ENCODE measurements at places on chromosomes 4 and X. TPM values are rescaled to one million over a fixed set of nuclear protein-coding genes. Genes with fewer than 3 reads are reported as not detected.

DNA sequence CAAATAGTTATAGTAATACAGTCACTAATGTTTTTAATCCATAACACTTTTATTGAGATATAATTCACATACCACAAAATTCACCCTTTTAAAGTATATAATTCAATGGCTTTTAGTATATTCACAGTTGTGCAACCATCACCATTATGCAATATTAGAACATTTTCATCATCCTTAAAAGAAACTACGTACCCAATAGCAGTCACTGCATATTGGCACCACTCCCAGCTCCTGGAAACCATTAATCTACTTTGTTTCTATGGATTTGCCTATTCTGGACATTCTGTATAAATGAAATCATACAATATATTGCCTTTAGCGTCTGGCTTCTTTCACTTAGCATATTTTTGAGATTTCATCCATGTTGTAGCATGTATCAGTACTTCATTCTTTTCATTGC, 99.3 kb downstream of the AMMECR1 start:
- DNase-seq, result no peak

- peak; percentile 2 for DNase-seq
These were observed 15.6 kb downstream of the PJA1 start for GRCh38 chrX:69149466-69150280.

GRCh38 chrX:70139736-70140135, 6.5 kb downstream of the IGBP1 start:
- DNase-seq, result no peak

GRCh38 chrX:37955273-37955672, 51.1 kb upstream of the SYTL5 start:
- DNase-seq, result no peak

- no peak for DNase-seq
These were observed 27.7 kb downstream of the LARP7 start for GRCh38 chr4:112664611-112665010.

- no peak for DNase-seq
These were observed 2.1 kb upstream of the ADH5 start for GRCh38 chr4:99090481-99091215.

- peak; percentile 100 for DNase-seq
These were observed at the start of gene GTPBP6 for GRCh38 chrX:318739-319578. GTPBP6 (minus strand) TSS chrX:318796; CDS start chrX:318787, 9 bp downstream.

GRCh38 chrX:114611018-114611619, 27.2 kb downstream of the HTR2C start:
- DNase-seq, result no peak

DNA sequence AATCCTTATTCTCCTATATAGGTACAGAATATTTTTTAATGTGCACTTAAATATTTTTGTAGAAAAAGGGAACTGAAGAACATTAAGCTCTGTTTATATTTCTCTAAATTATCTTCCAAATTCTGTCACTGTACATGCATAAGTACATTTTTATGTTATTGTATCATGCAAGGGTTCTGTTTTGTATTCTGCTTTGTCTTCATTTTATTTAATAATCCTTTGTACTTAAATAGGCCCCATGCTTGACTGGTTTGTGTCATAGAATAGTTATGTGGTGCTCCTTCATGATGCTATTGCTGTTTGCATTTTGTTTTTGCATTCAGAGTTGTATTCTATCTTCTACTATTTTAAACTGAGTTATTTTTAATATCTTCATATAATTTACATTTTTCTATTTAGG, 111.9 kb upstream of the EDNRA start:
- DNase-seq, result no peak

- no peak for DNase-seq
These were observed 21.1 kb upstream of the FRYL start for GRCh38 chr4:48801016-48801715.

DNA sequence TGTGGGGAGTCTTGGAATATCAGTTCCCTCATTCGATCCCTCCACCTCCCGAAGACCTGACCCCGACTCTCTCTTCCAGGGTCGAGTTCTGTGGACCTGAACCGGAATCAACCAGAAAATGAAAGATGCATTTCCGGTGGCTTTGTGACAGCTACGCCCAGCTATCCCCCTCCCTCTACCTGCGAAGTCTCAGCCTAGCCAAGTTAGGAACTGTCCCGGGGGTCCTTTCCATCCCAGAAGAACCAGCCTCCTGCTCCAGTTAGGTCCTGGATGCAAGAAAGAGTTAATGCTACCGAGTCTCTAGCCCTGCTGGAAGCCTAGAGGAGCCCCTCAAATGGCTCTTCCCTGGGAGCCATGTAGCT, 13.4 kb upstream of the ETDC start:
- no peak for DNase-seq

- DNase-seq, result no peak
These were observed 2375.1 kb upstream of the AGA start for GRCh38 chr4:179817317-179817716.

DNA sequence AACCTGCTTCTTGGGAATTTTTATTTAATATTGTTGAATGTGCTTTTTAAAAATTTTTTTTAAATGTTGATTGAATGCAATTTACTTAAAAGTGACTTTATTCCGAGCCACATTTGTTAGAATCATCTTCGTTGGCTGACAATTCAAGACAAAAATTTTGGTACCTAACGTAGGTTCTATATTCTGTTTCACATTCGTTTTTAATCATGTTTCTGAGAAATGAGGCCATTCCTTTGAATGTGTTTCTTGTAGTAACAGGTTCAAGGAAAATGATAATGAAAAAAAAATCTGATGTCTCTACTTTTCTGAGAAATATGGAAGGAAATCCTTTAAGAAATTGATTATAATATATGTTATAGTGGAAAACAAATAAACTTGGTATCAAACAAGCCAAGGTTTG, 92.3 kb upstream of the DCLK2 start:
- DNase-seq, result no peak

- DNase-seq, result no peak
These were observed 44.5 kb upstream of the BTC start for GRCh38 chr4:74838746-74839370.

DNA sequence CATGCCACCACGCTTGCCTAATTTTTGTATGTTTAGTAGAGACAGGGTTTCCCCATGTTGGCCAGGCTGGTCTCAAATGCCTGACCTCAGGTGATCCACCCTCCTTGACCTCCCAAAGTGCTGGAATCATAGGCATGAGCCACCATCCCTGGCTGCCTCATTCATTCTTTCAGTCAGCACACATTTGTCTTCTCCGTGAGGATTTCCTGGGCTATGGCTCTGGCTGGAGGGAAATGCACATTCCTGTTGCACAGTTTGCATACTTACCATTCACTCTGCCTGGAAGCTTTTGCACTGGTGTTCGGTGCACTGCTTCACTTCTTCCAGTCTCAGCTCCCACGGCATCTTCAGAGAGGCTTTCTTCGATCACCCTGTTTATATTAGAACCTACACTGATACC, 267.8 kb downstream of the STIM2 start:
- peak; percentile 62 for DNase-seq

FTSJ1 gene
- total RNA-seq, result 45.5 TPM

ADH6 gene
- not detected for total RNA-seq

ADH1A gene
- total RNA-seq, result not detected

NDST3 gene
- not detected for total RNA-seq
